ENCODE measurements at places on chromosomes 3 and 15.
A peak's percentile ranks its signal among the peaks of the same experiment; 100 is the strongest.

GRCh38 chr3:129539206-129539605 is 3.8 kb upstream of the H1-8 start:
- DNase-seq, result no peak

GRCh38 chr3:26719134-26719533 is 96.6 kb downstream of the LRRC3B start:
- DNase-seq, result no peak

DNA sequence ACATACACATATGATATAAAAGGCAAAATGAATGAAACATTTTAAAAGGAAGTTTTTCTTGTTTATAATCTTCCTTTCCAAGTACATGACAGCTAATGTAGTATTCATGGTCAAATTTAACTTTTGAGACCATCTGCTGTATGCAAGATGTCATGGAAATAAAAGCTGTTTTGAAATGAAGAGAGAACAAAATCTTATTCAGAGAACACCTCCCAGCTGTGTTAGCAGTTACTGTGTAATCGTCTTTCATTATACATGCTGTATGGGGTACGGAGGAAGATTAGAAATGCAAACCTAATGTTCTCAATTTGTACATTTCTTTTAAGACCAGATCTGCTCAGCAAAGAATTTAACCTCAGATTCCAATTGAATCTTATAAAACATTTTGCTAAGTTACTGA is 1182.3 kb downstream of the OTOL1 start:
- DNase-seq, result no peak

DNA sequence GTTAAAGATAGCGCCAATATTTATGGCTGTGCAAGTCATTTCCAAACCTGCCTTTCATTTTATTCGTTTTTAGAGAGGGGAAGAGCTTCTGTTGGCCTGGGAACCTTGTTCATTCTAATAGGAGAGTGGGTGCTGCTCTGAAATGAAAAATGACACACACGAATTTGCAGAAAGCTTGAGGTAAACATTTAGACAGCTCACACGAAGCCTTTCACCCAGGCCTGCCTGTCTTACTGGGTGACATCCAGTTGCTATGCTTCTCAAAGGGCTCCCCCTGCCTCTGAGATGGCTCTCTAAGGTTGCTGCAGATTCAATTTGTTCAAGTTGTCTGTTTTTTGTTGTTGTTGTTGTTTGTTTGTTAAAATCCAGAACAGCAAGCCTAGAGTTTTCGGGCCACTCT is 18.2 kb downstream of the PEX5L start:
- no peak for DNase-seq

DNA sequence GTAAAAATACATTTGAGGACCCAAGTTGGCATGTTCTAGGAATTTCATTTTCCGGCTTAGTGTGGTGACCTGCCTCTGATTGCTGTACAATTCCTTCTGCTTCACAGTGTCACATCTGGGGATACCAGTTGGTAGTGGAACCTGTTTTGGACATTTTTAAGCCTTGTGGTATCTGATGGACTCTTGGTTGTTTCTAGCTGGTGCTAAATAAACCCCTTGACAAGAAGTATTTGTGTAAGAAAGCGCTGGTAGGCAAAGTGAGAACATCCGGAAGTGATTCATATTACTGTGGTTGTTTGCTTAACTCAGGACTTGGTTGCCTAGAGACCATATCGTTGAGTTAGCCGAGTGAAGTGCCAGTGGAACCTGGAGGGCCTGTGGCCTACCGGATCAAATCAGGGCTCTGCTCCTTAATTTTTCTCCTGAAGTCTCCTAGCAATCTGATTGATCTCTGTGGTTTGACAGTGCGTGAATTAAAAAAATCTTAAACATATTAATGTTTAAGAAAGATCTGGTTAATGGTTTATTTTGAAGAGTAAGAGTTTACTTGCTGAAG is 12.8 kb downstream of the IQGAP1 start:
- DNase-seq, result peak; percentile 98

DNA sequence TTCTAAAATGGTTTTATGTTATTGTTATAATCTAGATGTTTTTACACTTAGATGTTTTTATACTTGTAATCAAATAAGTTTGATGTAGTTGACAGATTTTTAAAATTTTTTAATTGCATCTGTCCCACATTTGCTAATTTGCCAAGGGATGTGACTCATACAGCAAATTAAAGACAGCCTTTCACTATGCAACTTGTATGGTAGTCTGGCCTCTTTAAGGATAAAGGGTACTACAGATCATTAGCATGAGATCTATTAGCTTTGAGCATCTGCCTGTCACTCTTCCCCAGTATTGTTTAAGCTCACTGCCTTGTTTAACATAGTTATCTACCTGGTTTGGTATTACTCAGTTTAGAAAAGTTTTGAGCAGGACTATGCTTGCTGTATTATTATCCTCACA is 83.0 kb downstream of the NPTN start:
- DNase-seq, result no peak

DNA sequence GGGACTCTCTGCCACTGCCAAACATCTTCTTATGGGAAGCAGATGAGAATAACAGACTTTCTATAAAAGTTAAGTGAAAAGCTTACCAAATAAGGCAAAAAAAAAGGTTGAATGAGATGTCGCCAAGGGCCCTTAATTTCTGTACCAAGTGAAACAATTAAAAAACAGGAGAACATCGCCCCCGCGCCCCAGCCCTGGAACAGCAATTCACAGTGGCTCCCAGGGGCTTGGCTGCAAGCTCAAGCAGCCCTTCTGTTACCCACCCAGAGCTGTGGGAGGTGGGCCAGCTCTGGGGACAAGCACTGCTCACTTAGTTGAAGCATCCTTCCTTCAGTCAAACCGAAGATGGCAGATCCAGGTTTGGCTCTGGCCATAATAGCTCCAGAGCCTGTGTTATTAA is 208.0 kb downstream of the ERC2 start:
- DNase-seq, result no peak

DNA sequence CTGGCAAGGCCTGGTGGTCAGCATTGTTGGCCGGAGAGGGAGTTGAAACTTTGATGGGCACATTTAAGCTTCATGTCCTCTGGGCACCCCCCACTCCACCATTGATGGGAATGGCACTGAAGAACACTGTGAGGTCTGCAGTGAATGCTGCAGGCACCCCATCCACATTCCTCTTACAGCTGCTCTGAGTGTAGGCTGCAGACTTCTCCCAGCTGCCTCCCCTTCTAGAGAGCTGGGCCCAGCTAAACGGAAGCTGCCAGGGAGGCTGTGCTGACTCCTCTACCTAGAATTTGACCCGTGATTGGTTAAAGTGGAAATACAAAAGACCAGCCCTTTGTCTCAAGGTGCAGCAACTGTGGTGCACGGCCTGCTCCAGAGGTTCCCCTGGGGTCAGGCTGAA is 10.6 kb downstream of the TMEM158 start:
- DNase-seq, result no peak

- no peak for DNase-seq
Measured at GRCh38 chr15:76034111-76034510, 21.9 kb upstream of the NRG4 start.

DNA sequence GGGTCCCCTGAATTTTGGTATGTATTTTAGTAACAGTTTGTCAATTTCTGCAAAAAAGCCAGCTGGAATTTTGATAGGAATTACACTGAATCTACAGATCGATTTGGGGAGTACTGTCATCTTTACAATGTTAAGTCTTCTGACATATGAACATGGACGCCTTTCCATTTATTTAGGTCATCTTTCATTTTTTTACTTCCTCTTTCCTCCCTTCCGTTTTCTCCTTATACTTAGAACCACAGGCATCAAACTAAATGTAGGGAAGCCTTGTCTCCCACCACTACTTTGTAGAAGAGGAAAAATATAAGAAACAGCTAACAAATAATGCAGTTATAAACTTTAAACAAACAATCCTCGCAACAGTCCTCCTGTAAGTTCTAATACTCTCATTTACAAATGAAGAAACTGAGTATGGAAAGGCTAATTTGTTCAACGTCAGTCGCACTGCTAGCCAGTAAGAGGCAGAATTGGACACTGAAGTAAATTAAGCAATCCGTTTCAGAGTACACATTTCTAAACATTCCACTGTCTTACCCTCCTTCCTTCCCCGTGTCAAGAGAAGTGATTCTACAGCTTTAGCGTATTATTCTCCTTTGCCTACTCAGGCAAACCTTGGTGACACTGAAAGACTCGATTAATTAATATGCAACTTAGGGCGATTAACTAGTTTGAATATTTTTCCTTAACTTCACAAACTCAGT is 25.6 kb downstream of the RHOA start:
- no peak for DNase-seq

DNA sequence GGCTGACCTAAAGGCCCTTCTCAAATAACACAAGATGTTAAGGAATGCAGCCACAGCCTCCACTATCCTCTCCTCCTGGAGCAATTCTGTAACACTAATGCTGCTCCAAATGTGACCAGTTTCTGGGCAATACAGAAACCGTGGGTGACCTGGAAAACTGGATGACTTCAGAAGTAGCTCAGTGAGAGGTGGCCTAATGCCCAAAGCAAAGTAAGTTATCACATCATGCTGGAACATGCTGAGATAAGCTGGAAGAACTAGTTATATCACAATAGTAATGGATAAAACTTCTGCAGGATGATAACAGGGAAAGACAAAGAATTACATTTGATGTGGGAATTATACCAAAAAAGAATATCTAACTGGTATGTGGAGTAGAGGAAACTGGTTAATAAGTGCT is 72.0 kb downstream of the DHX30 start:
- DNase-seq, result no peak

DNA sequence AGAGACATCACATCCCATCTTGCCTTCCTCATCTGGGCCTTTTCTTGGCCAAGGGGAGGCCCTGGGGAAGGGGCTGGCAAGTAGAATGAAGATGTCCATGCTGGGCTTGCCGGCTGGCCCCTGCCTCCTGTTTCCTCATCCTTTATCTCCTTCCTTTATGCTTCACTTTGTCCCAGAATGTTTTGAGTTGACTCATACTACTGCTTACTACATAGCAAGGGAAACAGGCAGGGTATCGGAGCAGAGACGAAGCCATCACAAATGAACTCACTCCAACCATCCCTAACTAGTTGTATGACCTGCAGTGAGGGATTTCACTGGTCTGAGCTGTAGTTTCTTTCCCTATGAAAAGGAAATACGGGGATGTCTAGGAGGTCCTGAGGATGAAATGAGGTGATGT is 66.0 kb downstream of the CHDH start:
- peak; percentile 8 for DNase-seq

- DNase-seq, result no peak
Measured at GRCh38 chr15:78195735-78196201, 38.6 kb downstream of the ACSBG1 start.

DNA sequence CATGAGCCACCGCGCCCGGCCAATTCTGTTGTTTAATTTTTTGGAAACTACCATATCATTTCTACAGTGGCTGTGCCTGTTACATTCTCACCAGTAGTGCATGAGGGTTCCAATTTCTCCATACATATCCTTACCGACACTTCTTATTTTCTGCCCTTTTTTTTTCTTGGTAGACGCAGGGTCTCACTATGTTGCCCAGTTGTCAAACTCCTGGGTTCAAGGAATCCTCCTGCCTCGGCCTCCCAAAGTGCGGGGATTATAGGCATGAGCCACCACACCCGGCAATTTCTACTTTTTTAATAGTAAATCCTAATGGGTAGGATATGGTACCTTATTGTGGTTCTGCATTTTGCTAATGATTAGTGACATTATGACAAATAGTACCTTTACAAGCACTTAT is 9.6 kb downstream of the AMIGO3 start:
- DNase-seq, result no peak

- DNase-seq, result no peak
Measured at GRCh38 chr3:8899876-8900460, 63.3 kb downstream of the RAD18 start.

DNA sequence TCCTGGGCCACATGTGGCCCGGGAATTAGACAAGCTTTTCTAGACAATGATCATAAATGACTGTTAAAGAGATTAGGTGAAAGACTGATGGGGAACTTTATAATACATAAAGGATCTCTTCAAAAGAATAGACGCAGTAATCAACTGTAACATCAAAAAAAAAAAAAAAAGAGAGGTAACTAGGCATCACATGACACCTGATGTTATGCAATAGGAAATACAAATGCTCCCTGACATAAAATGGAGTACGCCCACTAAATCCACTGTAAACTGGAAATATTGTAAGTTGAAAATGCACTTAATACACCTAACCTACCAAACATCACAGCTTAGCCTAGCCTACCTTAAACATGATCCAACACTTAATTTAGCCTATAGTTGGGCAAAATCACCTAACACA is 27.2 kb downstream of the GSK3B start:
- DNase-seq, result no peak

DNA sequence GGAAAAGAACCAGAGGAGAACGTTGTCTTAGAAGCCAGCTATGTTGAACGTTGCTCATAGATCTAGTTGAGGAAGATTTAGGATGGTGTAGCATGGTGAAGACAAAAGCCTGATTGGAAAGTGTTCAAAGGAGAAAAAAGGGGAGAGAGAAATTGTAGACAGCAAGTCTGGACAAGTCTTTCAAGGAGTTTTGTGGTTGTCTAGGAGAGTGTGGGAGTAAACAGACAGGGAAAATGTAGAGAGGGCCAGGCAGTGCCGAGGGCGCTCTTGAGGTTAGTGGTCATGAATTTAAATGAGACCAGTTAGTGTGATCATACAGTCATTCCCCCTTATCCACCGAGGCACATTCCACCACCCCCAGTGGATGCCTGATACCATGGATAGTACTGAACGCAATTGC is 167.5 kb upstream of the IL12A start:
- DNase-seq, result no peak

DNA sequence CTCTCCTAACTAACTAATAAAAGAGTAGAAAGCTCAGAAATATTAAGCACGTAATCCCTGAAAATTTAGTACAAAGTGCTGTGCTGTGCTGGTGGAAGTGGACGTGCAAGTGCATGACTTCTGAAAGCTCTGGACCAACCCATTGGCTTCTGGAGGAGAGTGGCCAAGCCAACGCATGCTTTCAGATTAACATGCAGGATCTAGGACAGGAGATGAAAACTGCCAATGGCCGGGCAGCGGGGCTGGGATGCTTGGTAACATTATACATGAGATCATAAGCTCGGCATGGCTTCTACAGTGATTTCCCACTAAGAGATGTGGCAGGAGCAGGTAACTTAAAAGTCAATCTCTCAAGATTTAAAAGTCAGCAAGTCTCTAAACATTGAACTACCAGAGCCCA is 170.8 kb upstream of the SNTN start:
- no peak for DNase-seq

GRCh38 chr3:159305017-159305416 is 503.2 kb downstream of the MFSD1 start:
- DNase-seq, result no peak

DNA sequence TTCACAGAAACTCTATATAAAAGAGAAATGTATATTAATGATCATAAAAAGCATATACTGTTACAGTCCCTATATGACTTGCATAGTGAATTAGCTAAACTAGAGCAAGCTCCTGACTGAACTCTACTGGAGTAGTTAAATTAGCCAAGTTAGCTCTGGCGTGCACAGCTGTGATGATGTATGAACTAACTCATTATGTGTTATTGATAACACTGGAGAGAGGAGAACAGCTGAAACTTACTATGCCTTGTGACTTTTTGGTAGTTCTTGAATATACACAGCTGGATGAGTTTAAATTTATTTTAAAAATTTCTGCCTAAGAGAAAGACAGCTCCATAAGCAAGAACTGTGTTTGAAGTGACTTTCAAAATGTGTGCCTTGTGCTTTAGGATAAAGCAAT is 8.1 kb downstream of the TIPARP start:
- no peak for DNase-seq

- no peak for DNase-seq
Measured at GRCh38 chr3:188452158-188452772, 298.3 kb downstream of the LPP start.

- no peak for DNase-seq
Measured at GRCh38 chr3:123038751-123039150, 11.2 kb upstream of the SEMA5B start.

- no peak for DNase-seq
Measured at GRCh38 chr3:188745031-188745430, 426.7 kb upstream of the TPRG1 start.
